ENCODE measurements at places on chromosomes 5 and 9.

GRCh38 chr5:80781356-80781755 is 126.6 kb upstream of the DHFR start:
- DNase-seq, result no peak

DNA sequence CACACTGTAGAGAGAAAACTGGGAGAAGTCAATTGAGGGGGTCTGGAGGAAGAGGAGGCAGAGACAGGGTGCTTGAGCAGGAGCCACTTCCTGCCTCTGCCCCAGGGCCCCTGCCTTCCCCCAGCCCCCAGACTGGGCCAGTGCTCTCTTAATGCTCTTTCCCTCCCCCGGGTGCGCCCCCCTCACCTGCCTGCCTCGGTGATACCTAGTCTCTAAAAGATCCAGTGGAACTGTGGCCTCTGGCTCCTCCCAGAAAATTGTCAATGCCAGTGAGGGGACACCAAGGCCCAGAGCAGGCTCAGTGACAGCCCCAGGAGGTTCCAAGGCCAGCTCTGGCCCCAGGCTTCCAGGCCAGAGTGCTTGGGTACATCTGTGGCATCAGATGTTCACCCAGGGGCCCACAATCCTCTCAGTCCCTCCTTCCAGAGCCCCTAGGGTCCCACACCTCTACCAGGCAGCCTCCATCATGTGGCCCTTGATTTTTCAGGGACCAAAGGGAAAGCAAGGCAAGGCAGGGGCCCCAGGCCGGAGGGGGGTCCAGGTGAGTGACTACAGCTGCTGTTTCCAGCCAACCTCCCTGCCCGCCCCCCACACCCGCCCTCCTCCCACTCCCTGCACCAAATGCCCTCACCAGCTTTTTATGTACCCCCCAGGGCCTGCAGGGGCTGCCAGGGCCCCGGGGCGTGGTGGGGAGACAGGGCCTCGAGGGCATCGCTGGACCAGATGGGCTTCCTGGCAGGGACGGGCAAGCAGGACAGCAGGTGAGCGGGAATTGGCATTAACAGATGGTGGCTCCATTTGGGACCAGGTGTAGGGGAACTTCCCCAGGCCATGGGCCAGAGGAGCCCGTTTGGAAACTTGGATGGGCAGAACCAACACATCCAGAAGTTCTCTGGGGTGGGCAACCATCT is 33.1 kb upstream of the ORM1 start:
- no peak for DNase-seq

DNA sequence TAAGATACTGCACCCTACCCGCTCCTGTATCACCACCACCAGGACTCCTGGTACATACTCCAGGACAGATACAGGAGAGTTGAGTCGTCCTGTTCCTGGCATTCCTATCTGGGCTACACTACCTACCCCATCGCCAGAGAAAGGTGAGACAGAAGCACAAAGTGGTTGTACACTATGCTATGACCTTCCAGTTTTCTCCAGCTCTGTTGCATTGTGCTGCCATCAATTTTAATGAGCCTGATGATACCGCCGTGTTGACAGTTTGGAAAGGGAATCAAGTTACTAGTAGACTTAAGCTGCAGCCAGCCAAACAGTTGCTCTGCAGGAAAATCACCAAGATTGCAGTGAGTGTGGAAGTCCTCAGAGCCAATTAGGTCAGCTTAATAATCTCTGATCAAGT is 35.2 kb downstream of the ANP32B start:
- no peak for DNase-seq

DNA sequence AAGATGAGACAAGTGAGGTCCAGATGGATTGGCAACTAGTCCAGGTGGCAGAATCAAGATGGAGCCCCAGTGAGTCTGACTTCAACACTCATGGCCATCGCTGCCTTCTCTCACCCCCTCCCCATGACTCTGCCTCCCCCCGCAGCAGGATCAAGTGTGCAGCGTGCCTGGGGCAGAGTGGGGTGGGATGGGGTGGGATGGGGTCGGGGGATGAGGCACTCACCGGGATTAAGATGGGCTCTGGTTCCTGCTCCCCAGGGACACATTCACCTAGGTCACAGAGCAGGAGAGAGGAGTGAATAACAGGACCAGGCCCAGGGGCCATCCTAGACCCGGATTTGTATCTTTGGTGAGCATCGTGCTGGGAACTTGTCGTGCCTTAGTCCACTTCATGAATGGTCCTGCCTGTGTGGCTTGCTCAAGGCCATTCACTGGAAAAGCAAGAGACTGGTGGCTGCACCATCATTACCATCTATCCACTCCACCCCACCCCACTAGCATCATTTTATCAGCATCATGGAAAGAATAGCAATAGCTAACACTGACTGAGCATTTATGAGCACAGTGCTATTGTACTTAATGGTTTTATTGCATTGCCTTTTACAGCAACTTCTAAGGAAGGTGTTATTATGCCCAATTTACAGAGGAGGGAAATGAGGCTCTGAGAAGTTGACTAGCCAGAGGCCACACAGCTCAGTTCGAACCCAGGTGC is 8.5 kb downstream of the AMBP start:
- DNase-seq, result no peak

DNA sequence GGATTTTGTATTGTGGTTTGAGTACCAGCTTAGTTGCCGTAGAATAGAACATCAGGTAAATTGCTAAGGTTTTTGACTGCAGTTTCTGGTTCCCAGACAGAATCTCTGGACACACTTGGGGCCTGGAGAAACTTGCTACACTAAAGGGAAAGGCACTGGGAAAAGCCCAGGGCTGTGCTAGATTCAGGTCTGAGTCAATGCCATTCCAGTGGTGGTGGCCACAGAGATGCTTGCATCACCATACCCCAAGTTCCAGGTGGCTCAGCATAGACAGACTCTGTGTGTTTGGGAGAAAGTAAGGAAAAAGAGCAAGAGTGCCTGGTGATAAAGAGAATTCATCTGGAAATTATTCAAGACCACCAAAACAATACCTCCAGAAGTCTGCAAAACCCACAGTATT is 120.6 kb downstream of the HMHB1 start:
- no peak for DNase-seq

- DNase-seq, result no peak
Measured at GRCh38 chr5:32909207-32909606, 198.1 kb downstream of the NPR3 start.

GRCh38 chr5:55104036-55104772 is 1.8 kb downstream of the GZMA start:
- DNase-seq, result no peak

DNA sequence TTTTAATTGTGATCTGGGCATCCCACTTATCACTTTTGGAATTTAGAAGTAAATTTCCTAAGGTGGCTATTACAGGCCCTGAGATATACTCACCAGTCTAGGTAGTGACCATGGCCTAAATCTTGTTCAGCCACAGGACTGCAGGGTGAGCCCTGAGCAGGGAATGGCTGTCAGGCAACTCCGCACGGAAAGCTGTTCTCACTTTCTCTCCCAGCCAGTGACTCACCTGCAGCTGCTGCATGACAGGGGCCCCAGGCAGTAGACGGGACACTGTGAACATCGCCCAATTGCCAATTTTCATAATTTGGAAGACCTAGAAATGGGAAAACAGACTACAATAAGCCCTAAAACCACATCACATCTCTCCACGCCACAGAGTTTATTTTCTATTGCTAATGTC is 69.6 kb upstream of the TAF1L start:
- DNase-seq, result no peak

GRCh38 chr9:17699615-17700330 is 120.9 kb downstream of the SH3GL2 start:
- DNase-seq, result no peak

- no peak for DNase-seq
Measured at GRCh38 chr5:22319798-22320197, 533.3 kb downstream of the CDH12 start.

DNA sequence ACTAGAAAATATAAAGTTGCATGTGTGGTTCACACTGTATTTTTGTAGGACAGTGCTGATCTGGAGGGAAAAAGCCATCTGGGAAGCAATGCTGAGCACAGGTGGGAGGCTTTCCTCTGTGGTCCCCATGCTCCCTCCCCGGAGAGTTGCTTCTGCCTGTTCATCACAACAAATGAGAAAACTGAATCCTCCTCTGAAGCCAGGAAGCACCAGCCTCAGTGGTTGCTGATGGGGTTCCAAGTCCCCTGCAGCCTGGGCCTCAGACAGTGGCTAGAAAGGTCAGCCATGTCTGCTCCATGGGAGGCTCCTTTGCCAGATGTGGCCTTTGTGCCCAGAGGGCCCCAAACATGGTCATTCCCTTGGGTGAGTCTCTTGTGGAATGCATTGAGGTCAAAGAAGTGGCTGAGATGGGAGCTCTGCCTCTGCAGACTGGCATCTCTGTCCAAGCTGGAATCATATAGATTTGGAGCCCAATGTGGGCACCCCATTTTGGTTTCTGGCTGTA is 77.6 kb downstream of the C5orf15 start:
- DNase-seq, result no peak

- no peak for DNase-seq
Measured at GRCh38 chr5:15592728-15593127, 92.7 kb downstream of the FBXL7 start.

GRCh38 chr5:55993013-55993412 is 1.8 kb downstream of the IL6ST start:
- DNase-seq, result no peak

GRCh38 chr5:103120607-103121200 is 603 bp downstream of the PPIP5K2 start:
- no peak for DNase-seq

- DNase-seq, result no peak
Measured at GRCh38 chr9:3027210-3027609, 183.3 kb upstream of the PUM3 start.

GRCh38 chr9:123478967-123479602 is 123.1 kb downstream of the CRB2 start:
- DNase-seq, result no peak

Data from activated naive CD4-positive, alpha-beta T cell (primary cell).